CD8-positive, alpha-beta memory T cell (primary cell): ENCODE measurements at places on chromosomes 11 and 22.
A peak's percentile ranks its signal among the peaks of the same experiment; 100 is the strongest.

- H3K36me3 ChIP-seq = no peaks in the 10 kb centered on the region
- H3K4me1 ChIP-seq = no peaks in the 10 kb centered on the region
- H3K4me3 ChIP-seq = no peak overlapping the region
- no peak for DNase-seq
Observed at GRCh38 chr22:45896153-45896951, 80.6 kb downstream of the WNT7B start.

DNA sequence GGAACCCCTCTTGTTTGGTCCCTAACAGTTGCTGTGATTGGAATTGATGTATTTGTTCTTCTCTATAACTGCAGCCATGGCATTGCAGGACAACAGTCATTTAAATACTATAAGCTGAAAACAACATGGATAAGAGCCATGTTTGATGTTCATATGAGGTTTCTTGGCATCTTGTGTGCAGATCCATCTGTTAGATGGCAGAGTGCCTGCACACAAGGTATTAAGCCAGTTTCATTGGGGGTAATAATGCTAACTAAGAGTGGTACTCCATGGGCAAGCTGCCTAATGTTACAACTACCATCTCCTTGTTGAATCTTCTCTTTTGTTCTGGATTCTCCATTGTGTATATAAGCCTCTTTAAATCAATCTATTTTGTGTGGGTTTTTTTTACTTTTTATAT is 206.0 kb upstream of the CHORDC1 start:
- H3K36me3 ChIP-seq = no peaks in the 10 kb centered on the region
- no peaks in the 10 kb centered on the region for H3K27me3 ChIP-seq
- DNase-seq = no peak

DNA sequence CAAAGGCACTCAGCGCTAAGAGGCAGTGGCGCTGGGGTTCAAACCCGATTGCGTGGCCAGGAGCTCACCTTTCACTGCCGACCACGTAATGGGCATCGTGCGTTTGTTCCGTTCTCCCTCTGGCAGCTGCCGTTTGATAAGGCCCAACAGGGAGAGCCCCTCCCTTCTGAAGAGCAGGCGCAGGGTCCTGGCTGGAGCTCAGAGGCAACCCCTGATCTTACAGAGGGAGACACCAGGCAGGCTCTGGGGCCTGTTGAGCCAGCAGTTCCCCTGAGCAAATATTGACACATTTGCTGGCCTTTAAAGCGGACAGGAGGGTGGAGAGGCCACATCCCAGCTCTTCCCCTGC is 11.7 kb upstream of the C1QTNF6 start:
- peak overlapping the region; percentile 60 for H3K4me3 ChIP-seq
- no peak for DNase-seq
- H3K36me3 ChIP-seq = no peaks in the 10 kb centered on the region

DNA sequence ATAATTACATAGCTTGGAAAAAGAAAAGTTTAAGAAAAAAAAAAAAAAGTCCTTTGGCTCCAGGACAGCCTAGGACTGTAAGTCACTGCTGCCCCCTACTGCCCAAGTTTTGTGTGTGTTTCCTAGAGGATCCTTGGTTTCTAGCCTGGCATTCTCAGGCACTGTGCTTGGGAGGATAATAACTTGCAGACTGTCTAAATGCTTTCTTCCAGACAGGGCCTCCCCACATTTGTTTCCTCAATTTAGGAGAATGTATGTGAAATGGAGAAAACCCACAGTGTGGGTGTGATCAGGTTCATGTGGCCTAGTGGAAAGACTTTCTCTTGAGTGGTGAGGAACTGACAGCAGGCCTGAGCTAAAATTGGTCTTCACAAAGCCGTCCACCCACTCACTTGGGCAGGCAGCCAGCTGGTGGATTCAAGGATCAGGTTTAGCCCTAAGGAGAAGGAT is 191.0 kb downstream of the NAV2 start:
- DNase-seq = peak; percentile 10
- H3K4me3 ChIP-seq = no peak overlapping the region
- H3K36me3 ChIP-seq = no peaks in the 10 kb centered on the region
- no peaks in the 10 kb centered on the region for H3K27me3 ChIP-seq
- no peaks in the 10 kb centered on the region for H3K4me1 ChIP-seq

GRCh38 chr11:73949912-73950311 is 914 bp upstream of the DNAJB13 start:
- DNase-seq = no peak
- no peaks in the 10 kb centered on the region for H3K36me3 ChIP-seq
- H3K27me3 ChIP-seq = no peaks in the 10 kb centered on the region
- H3K4me3 ChIP-seq = no peak overlapping the region
- H3K27ac ChIP-seq = no peak overlapping the region

- DNase-seq = no peak
- no peaks in the 10 kb centered on the region for H3K36me3 ChIP-seq
- H3K4me3 ChIP-seq = no peak overlapping the region
- H3K27me3 ChIP-seq = no peaks in the 10 kb centered on the region
- H3K4me1 ChIP-seq = no peaks in the 10 kb centered on the region
Observed at GRCh38 chr11:23789938-23790371, 706.9 kb upstream of the LUZP2 start.

DNA sequence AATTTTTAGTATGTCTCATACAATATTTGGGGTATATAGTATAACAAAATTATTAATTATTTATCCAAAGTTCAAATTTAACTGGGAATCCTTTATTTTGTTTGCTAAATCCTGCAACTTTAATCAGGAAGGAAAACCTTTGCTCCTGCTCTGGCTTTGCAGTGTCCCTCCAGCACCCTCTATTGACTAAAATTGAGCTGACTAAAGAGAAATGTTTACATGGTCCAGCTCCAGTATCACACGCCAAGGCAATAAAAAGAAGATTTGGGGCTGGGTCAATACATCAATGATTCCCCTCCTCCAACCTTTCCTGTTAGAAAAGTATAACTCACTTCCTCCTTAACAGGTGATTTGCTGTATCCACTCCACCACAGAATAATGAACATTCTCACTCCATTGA is 153.0 kb upstream of the LRRC4C start:
- no peaks in the 10 kb centered on the region for H3K36me3 ChIP-seq
- H3K4me1 ChIP-seq = no peaks in the 10 kb centered on the region
- no peak overlapping the region for H3K4me3 ChIP-seq

DNA sequence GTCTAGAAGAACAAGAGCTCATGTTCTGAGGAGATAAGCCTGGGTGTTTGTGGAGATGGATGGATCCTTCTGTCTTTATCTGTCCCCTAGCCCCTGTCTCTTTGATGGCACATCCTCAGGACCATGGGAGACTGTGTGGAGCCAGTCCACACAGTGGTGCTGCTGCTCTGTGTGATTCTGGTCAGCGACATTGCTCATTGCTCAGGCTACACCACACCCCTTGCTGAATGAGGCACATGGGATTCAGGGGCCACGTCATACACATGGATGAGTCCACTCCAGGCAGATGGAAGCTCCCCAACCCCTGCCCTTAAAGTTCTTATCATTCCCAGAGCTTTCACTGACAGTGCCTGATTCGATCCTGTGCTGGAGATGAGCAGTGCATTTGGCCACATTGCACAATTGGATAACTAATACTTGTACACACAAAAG is 222.2 kb downstream of the NAV2 start:
- H3K27ac ChIP-seq = no peak overlapping the region
- H3K4me1 ChIP-seq = no peaks in the 10 kb centered on the region
- H3K4me3 ChIP-seq = no peak overlapping the region
- H3K36me3 ChIP-seq = no peaks in the 10 kb centered on the region
- H3K27me3 ChIP-seq = no peaks in the 10 kb centered on the region
- no peak for DNase-seq

DNA sequence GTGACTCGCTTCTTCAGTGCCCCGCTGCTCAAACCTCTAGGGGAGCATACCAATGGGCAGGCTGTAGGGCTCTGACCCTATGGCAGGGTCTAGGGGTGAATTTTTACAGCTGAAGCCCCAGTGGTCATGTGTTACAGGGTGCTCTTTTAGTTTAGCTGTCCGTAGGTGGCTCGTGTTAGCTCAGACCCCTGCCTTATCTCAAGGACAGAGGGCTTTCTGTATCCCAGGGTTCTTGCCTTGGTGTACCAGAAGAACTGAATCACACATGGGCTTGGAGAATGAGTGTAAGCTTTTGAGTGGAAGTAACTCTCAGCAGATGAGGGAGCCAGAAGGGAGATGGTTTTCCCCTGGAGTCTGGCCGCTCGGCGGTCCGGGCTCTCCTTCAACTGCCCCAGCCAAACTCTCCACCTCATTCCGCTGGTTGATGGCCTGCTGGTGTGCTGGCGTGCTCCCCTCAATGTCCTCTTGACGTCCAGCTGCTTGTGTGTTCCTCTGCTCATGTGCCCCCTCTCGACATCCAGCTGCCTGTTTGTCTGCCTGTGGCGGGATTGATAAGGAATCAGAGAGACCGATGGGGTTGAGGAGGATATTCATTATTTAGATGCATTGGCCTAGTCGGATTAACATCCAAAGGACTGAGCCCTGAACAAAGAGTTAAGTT is 37.5 kb downstream of the BIRC2 start:
- no peak overlapping the region for H3K4me3 ChIP-seq
- H3K27me3 ChIP-seq = no peaks in the 10 kb centered on the region
- H3K4me1 ChIP-seq = peaks cover 4% of the 10 kb centered on the region
- peaks cover 3% of the 10 kb centered on the region for H3K36me3 ChIP-seq
- DNase-seq = no peak
- peak overlapping the region; percentile 29 for H3K27ac ChIP-seq

DNA sequence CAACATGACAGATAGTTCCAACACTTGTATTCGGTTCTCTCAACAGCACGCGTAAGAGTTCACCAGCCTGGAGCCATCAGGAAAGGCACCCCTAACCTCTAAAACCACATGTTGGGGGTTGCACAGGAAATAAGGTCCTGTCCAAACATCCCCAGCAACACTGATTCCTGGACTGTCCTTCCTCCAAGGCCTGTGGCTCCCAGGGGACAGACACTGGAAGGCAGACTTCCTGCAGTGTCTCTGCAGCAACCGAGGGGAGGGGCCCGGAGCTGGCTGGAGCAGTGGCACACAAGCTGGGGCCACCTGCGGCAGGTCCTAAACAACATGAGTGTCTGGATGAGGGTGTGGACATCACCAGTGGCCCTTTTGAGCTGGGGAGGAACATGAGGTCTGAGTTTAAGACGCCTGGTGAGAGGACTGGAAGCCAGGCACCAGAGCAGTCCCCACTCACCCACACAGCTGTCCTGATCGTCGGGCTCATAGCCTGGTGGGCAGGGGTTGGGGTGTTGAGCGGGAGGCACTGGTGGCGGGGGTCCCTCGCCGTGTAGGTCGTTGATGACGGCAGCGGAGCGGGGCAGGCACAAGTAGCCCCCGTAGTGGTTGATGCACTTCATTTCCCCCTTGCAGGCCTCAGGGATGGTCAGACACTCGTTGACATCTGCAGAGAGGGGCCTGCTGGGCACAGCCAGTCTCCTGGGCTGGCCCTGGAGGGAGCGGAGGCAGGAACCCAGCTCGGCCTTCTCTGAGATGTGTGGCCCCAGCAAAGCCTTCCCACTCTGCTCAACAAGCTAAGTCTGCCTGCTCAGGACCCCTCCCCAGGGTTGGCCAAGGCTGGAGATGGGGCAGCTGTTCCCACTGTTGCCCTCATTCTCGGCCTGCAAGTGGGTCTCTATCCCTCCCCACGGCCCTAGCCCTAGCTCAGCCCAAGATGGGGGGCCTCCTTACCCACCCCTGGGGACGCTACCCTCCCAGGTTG is 1.6 kb downstream of the EFEMP2 start:
- H3K4me1 ChIP-seq = peaks cover 26% of the 10 kb centered on the region
- DNase-seq = no peak
- no peak overlapping the region for H3K4me3 ChIP-seq
- H3K27me3 ChIP-seq = no peaks in the 10 kb centered on the region

- H3K27me3 ChIP-seq = peaks cover 5% of the 10 kb centered on the region
- no peak for DNase-seq
- H3K36me3 ChIP-seq = no peaks in the 10 kb centered on the region
- H3K4me1 ChIP-seq = no peaks in the 10 kb centered on the region
Observed at GRCh38 chr11:33689501-33689900, 11.1 kb downstream of the C11orf91 start.

DNA sequence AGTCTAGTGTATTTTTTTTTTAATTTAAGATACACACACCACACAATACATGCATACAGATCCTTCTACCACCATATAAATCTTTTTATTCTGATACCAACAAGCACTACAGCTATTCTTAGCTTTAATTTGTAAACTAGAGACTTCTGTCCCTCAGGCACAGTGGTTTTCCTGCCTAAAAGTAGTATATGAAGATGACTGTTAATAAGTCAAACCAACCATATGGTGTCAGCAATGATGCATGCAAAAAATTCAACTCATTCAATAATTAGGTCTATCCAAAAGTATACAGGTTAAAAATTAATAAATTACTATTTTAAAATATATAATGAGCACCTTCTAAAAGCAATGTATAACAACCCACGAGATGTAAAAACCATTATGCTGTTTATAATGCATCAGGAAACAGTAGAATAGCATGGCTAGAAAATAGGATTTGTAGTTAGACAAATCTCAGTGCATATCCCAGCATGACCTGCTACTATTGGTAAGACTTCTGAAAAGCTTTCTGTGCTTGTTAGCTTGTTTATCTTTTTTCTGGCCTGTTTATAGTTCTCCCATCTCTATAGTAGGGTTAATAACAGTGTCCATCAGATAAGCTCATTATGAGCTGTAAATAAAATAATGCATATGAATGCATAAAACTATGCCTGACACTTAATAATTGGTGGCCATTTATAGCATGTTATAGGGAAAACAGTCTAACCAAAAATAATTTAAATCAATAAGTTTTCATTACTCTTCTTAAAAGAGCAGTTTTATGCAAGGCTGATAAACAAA is 10.2 kb downstream of the RAB38 start:
- H3K27me3 ChIP-seq = no peaks in the 10 kb centered on the region
- H3K4me1 ChIP-seq = no peaks in the 10 kb centered on the region
- no peak for DNase-seq
- H3K27ac ChIP-seq = no peak overlapping the region
- H3K36me3 ChIP-seq = no peaks in the 10 kb centered on the region

DNA sequence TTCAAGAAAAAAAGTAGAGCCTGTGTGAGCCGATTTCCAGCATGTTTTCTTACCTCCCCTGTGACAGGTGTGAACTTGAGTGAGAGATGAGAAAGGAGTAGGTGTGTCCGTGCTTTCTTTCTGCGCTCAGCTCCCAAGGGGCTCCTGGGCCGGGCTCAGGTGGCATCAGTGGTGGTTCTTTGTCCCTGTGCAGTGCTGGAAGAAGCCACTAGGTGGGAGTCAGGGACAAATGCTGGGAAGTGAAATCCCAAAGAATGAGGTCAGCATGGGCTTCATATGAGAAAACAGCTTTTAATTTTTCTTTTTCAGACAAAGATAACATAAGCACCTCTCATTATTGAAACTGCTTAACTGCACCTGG is 57.8 kb downstream of the PPFIBP2 start:
- no peak overlapping the region for H3K27ac ChIP-seq
- H3K27me3 ChIP-seq = no peaks in the 10 kb centered on the region

GRCh38 chr11:129427816-129428406 is 52.3 kb downstream of the BARX2 start:
- H3K27me3 ChIP-seq = no peaks in the 10 kb centered on the region
- DNase-seq = no peak
- H3K4me1 ChIP-seq = no peaks in the 10 kb centered on the region
- no peaks in the 10 kb centered on the region for H3K36me3 ChIP-seq

- DNase-seq = no peak
- no peak overlapping the region for H3K27ac ChIP-seq
- no peaks in the 10 kb centered on the region for H3K36me3 ChIP-seq
- no peaks in the 10 kb centered on the region for H3K27me3 ChIP-seq
- H3K4me1 ChIP-seq = no peaks in the 10 kb centered on the region
Observed at GRCh38 chr11:31022080-31022479, 347.5 kb downstream of the DCDC1 start.
